ENCODE measurements at places on chromosomes 5 and 9.

DNA sequence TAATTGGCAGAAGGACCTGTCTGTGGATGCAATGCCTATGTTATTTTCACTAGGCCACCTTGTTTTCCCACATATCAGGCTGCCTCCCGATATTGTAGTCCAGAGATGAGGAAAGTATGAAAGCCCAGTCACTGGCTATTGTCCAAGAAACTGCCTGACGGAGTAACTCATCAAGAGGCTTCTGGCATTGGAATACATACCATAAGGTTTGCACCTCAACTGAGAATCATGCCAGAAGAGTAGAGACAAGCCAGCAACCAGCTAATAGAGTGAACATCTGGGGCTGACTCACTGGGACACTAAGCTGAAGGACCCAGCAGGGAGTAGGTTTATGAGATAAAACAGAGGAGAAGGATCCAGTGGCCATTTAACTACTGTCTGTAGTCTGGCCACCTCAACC lies 137.2 kb upstream of the FST start:
- no peak for DNase-seq

DNA sequence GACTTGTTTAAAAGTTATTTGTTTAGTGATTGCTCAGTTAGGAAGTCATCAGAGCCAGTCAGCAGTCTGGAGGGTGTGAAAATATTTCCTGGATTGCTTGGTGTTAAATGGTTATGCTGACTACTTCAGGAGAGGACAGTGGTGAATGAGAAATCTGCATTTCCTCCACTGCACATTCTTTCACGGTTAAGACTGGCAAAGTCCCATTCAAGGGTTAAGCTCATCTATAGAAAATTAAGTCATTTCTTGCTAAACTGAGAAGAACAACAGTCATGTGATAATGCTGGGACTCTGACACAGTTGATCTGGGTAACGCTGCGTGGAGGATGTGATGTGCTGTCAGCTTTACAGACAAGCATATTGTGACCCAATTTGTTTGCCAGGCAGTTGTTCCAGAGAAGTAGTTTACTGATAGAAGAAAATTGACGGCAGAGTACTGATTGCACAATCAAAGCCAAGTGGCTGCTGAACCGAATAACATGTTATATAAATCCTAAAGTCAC lies 80.4 kb downstream of the GRAMD2B start:
- DNase-seq: peak; percentile 13

GRCh38 chr9:107547303-107547702 lies 57.7 kb upstream of the KLF4 start:
- DNase-seq: no peak

- DNase-seq: no peak
These were observed 30.9 kb upstream of the OSMR start for GRCh38 chr5:38814879-38815278.

GRCh38 chr5:177018341-177018740 lies 4.2 kb upstream of the ZNF346 start:
- DNase-seq: no peak

- DNase-seq: no peak
These were observed 399.0 kb downstream of the IRX1 start for GRCh38 chr5:3994628-3995027.

- no peak for DNase-seq
These were observed 13.5 kb downstream of the NREP start for GRCh38 chr5:111743512-111743911.

- no peak for DNase-seq
These were observed 248.4 kb downstream of the TLR4 start for GRCh38 chr9:117952581-117952980.

GRCh38 chr9:96382839-96383164 lies 709 bp downstream of the SLC35D2 start:
- DNase-seq: no peak

DNA sequence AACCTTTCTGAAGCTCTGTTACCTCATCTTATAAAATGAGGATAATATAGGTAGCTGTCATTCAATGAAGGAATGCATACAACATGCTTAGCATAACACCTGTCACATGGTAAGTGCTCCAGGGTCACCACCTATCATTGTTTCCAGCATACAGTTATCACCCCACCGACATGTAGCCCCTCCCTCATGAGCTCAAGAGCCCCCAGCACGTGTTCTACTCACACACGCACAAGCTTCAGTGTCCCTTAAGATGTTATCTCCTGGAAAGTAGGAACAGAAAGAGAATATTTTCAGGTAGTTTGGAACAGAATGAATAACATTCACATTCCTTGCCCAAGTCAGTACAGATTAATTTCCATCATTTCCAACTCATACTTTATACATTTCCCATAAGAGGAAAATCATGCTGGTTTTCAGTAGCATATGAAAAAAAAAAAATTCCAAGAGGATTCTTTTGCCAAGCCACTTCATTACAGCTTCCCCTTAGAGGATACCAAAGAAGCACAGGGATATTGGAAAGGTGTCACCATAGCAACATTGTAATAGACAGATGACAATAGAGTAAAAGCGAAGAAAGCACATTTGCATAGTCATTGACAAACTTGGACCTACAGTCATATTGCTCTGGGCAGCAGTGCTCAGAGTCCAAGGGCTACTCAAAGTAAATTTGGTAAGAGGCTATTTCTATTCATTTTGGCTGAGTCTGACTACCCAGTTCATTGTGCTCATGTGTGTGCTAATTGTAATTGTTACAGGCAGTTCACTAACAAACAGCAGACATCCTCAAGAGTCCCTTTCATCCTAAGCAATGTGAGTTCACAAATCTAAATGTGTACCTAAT lies 1.5 kb upstream of the MOB3B start:
- DNase-seq: no peak

DNA sequence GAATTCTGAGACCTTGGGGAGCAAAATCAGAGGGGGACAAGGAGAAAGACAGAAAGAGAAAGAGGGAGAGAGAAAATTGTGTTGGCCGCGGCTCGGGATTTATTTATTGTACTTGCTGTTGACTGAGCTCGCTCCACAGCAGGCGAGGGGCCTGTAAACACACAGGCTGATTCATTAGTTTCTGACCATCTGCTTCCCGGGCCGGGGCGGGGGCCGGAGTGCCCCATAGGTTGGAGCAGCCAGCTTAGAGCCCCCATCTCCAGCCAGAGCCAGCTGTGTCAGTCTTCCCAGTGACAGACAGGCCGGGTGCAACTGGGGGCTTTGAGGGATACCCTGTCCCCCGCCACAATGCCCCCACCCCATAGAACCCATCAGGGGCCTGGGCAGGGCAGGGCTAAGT lies 30.9 kb downstream of the NTNG2 start:
- no peak for DNase-seq

- no peak for DNase-seq
These were observed 140.3 kb upstream of the FER start for GRCh38 chr5:108607421-108607820.

GRCh38 chr9:18333157-18333556 lies 140.8 kb upstream of the ADAMTSL1 start:
- no peak for DNase-seq

GRCh38 chr5:64599226-64599625 lies 91.1 kb upstream of the SHISAL2B start:
- DNase-seq: no peak

DNA sequence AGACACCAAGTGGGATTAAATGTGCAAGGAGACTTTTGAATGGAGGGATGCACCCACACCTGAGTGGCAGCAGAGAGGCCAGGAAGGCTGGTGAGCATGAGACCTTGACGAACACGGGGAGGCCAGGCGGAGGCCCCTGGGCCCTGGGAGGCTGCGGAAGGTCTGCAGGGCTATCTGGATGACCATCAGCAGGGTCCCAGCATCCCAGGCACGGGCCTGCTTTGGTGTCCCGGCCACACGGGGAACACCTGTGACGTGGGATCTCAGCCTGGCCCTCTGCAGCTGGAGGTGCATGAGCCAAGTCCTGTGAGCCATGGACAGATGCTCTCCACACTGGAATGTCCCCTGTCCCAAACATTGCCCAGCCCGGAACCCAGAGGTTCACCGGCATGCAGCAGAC lies 174.0 kb upstream of the FOXD4L5 start:
- no peak for DNase-seq
